ENCODE measurements at places on chromosomes 3 and 15.
A peak's percentile ranks its signal among the peaks of the same experiment; 100 is the strongest.

- DNase-seq, result no peak
These were observed 1.6 kb downstream of the GP9 start for GRCh38 chr3:129061888-129062834.

DNA sequence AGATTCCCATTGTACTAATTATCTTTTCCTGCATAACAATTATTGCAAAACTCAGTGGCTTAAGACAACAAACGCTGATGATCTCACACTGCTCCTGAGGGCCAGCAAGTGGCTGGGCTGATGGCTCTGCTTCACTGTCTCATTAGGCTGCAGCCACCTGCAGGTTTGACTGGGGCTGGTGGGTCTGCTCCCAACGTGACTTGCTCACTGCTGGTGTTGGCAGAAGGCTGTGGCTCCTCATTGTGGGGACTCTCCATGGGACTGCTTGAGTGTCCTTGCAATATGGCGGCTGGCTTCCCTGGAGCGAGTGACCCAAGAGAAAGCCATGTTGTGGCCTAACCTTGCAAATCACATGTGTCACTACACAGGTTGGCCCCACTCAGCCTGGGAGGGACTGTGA lies 71.1 kb downstream of the PLXNA1 start:
- DNase-seq, result no peak

GRCh38 chr15:77529394-77530159 lies 103.1 kb downstream of the LINGO1 start:
- no peak for DNase-seq

- peak; percentile 36 for DNase-seq
These were observed 70.0 kb upstream of the LIMD1 start for GRCh38 chr3:45524565-45524964.

DNA sequence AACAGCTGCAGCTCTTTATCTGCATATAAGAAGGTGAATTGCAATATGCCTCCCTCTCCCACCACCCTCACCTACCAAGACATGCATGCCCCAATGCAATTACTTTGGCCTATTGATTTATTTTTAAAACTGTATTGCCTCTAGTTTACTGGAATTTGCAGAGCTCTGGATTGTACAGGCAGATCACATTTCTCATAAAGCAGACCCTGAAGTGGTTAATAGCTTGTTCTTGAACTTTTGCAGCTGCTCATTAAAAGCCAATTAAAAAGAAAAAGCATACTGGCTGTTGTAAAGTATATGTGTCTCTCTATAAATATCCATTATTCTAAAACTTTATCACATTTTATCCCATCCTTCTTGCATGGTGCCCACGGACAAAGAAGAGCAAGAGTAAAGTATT lies 221.5 kb upstream of the TOPAZ1 start:
- no peak for DNase-seq

GRCh38 chr15:70170096-70170699 lies 72.5 kb upstream of the TLE3 start:
- no peak for DNase-seq

- no peak for DNase-seq
These were observed 84.7 kb downstream of the SEC22A start for GRCh38 chr3:123286308-123287023.

GRCh38 chr3:135513106-135514059 lies 452.1 kb upstream of the PPP2R3A start:
- peak; percentile 18 for DNase-seq

DNA sequence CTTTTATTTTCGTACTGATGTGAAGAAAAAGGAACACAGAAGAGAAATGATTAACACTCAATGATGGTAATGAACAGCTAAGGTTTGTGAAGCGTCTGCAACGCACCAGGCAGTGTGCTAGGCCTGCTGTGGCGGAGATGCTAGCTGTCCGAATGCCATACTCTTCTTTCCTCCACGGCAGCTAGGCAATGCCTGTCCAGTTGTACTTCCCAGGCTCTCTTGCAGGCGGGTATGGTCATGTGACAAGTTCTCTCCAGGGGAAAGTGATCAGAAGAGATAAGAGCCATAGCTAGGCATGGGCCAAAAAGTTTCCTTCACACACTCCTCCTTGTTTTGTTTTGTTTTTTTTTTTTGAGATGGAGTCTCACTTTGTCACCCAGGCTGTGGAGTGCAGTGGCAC lies 6.7 kb downstream of the TADA3 start:
- DNase-seq, result no peak

- no peak for DNase-seq
These were observed 812 bp downstream of the P4HTM start for GRCh38 chr3:48990636-48991469.

DNA sequence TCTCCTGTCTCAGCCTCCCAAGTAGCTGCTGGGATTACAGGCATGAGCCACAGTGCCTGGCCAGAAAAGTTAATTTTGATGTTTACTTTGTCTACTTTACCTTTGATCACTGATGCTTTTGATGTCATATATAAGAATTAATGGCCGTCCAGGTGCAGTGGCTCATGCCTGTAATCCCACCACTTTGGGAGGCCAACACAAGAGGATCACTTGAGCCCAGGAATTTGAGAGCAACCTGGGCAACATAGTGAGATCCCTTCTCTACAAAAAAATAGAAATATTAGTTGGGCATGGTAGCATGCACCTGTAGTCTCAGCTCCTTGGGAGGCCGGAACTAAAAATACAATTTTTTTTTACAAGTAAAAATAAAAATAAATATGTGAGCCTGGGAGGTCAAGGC lies 6.8 kb upstream of the INO80 start:
- DNase-seq, result no peak

DNA sequence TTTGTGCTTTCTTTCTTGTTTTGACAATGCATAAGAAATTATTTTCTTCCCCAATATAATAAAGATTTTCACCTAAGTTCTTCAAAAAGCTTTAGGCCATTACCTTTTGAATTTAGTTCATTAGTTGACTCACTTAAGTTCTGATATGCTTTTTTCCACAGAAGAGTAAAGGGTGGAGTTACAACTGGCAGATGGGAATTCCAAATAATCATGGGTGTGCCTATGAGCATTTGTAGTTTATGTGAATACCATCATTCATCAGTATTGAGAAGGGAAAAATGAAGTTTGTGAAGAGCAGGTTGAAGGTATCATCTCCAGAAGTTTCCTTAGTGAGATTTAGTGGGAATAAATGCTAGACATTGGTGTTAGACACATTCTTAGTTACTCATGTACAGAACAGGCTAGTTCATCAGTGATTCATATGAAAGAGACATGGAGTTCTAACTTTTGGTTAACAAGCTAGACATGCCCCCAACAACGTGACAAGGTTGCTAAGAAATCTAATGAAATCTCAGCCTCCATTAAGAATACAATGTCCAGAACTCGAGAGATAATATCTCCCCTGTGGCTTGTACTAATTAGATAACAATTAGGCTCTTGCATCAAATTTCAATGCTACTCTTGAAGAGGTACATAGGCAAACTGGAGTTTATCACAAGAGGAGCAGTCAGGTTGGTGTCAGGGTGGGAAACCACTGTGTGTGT lies 16.9 kb upstream of the ALCAM start:
- DNase-seq, result no peak

DNA sequence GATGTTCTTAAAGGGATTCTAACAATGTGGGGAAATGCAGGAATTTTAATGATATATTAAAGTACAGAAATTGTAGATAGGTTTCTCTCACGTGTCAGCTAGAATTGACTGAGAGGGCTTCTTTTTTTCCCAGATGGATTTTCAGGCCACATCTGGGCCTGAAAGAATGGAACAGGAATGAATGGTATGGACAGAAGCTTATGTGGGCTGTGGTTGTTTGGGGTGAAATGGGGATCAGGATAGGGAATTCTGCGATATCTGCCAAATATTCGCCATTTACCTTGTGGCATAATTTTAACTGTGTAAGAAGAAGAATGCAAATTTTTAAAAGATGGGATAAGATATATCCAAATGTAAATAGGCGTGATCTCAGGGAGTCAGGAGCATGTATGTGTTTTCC lies 45.4 kb upstream of the FAM98B start:
- DNase-seq, result no peak

GRCh38 chr3:128349963-128350599 lies 116.6 kb downstream of the DNAJB8 start:
- no peak for DNase-seq

DNA sequence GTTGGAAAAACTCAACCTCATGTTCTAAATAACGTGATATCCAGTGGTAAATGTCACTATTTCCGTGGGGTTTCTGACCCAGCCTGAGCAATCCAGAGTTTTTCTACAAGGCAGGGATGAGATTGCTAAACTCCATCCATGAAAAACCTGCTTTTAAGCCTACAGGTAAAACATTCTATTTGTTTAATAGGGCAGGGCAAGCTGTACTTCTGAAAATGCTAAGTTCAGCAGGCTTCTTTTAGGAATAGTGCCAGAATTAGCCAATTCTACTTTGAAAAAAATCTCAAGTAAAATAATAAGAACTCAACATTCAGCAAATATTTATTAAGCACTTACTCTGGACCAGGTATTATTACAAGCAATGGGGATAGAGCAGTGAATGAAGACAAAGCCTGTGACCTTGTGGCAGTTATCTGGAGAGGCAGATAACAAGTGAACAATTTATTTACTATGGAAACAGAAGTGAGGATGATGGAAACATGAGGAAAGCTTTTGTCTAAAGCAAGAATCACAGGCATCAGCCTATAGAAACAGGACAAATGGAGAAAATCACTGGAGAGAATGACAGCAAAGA lies 13.3 kb downstream of the RPSA start:
- DNase-seq, result no peak
